ENCODE measurements at places on chromosomes 13 and 19.

DNA sequence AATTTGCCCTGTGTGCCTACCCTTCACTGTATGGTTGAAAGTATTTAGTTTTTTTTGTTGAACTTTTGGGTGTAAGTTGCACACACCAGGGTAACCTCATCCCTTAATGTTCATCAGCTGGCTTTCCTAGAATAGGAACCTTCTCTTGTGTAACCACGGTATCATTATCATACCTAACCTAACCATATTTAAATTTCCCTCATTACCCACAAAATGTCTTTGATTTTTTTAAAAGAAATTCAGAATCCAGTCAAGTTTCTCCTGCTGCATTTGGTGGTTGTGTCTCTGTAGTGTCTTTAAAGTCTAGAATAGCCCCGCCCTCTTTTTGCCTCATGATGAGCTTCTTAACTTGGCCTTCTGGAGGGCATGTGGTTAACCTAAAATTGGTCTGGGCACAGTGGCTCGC is 80.3 kb downstream of the RYR1 start:
- no peak for DNase-seq

DNA sequence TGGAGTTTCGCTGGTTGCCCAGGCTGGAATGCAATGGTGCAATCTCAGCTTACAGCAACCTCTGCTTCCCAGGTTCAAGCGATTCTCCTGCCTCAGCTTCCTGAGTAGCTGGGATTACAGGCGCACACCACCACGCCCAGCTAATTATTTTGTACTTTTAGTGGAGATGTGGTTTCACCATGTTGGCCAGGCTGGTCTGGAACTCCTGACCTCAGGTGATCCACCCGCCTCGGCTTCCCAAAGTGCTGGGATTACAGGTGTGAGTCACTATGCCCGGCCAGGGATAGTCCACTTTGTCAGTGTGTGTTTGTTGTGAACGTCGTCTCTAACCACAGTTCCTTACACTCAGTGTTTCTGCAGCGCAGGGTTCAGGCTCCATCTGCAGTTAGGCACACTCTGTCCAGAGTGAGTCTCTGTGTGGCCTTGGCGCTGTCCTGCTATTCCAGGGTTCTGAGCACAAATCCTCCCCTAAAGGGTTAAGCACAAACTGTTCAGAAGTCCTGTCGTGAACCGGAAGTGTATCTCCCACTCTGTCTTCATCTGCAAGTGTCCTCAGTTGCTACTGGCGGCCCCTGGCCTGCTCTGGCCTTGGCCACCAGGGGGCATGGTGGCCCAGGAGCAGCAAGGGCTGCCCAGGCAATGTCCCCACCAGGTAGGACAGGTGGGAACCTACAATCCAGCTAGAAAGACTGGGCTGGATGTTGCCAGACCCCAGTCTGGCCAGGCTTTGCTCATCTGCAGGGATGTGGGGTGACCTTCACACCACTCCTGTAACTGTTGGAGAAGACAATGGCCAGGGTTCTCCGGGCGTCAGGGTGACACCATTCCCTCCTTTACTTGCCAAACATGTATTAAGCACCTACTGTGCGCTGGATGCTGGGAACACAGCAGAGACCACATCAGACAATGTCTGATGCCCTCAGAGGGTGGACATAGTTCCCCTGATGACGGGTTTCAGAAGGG is 38.8 kb upstream of the GATAD2A start:
- peak; percentile 59 for DNase-seq

DNA sequence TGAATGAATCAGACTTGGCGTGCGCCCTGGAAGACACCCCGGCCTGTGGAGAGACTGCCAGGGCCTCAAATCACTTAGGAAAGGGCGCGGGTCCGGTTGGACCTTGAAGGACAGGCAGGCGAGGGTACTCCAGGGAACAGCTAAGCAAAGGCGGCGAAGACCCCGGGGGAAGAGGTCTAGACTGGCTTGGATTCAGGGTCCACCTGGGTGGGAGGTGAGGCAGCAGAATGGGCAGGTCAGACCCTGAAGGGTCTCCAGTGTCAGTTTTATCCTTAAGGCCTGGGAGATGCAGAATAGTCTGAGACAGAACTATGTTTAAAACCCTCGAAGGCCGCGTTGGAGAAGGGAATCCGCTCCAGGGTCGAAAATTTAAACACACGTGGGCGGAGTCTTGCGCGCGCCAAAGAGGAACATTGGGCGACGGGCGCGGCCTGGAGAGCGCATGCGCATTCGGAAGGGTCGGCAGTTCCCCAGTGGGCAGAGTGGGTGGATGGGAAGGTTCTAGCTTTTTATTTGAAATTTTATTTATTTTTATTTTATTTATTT is 567 bp upstream of the SMG9 start:
- peak; percentile 69 for DNase-seq

DNA sequence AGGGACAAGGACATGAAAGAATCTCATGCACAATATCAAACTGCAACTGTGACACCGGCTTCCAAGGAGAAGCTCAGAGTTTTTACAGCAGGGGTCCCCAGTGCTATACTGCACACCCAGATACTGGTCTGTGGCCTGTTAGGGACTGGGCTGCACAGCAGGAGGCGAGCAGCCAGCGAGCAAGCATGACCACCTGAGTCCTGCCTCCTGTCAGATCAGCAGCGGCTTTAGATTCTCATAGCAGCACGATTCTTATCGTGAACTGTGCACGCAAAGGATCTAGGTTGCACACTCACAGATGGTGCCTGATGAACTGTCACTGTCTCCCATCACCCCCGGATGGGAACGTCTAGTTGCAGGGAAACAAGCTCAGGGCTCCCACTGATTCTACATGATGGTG is 13.1 kb upstream of the CD22 start:
- no peak for DNase-seq

- DNase-seq, result no peak
Observed at GRCh38 chr19:40326201-40326600, 22.0 kb downstream of the C19orf47 start.

GRCh38 chr19:39218230-39219007 is 14.4 kb upstream of the SYCN start:
- no peak for DNase-seq

GRCh38 chr19:17685451-17686022 is 2.6 kb downstream of the UNC13A start:
- DNase-seq, result no peak
